Transverse colon (tissue), 4 donors: ENCODE measurements at places on chromosomes 2 and 18. TPM values are rescaled to one million over a fixed set of nuclear protein-coding genes. Genes with fewer than 3 reads are reported as not detected.

GRCh38 chr18:78768656-78769501, 210.7 kb upstream of the SALL3 start:
- no peak for DNase-seq

GRCh38 chr18:70044632-70045031, 97.0 kb upstream of the CD226 start:
- DNase-seq = no peak

GRCh38 chr2:8389431-8390108, 292.3 kb upstream of the ID2 start:
- no peak for DNase-seq

DNA sequence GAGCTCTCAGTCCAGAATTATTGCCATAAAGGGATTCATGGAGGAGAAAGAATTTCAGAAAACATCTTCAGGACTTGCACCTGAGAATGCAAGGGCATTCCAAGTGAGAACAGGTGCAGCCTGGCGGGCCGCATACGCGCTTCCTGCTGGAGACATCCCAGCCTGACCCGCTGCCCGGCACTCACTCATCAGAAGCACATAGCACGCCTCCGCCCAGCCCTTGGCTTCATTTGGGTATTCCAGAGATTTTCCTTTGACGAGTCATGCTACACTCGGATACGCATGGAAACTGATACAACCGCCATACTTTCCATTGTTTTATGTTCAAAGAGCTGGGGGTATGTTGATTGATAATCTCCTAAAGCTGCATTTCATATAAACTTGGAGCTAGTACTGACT, 228.0 kb upstream of the ID2 start:
- DNase-seq = no peak

- no peak for DNase-seq
Measured at GRCh38 chr2:46568212-46569009, 89.0 kb downstream of the TMEM247 start.

DNA sequence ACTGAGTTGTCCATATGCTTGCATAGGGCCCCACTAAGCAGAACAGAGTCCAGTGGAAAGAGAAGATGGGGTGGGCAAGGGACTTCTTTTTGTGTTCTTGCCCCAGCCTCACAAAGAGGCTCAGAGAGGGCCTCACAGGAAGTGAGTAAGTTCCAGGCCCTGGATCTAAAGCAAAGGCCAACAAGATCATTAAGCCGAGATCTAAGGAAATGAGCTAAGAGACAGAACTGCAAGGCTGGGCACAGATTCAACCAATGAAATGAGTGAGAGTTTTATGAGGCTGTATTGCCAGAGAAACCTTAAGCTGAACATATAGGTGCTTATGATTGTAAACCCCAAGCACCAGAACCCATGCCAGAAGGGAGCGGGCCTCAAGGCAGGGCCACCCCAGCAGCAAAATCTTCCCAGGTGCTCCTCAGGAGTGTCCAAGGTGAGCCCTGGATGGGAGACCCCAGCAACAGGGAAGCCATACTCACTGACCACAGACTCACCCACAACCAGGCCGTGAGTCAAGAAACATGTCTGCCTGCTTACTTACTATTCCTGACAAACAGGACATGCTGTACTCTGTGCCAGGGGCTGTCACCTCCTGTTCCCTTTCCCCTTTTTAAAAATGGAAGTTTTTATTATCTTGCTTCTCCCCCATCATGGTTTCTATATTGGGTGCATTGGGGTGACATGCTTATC, 40.2 kb downstream of the SLC14A1 start:
- DNase-seq = no peak

DNA sequence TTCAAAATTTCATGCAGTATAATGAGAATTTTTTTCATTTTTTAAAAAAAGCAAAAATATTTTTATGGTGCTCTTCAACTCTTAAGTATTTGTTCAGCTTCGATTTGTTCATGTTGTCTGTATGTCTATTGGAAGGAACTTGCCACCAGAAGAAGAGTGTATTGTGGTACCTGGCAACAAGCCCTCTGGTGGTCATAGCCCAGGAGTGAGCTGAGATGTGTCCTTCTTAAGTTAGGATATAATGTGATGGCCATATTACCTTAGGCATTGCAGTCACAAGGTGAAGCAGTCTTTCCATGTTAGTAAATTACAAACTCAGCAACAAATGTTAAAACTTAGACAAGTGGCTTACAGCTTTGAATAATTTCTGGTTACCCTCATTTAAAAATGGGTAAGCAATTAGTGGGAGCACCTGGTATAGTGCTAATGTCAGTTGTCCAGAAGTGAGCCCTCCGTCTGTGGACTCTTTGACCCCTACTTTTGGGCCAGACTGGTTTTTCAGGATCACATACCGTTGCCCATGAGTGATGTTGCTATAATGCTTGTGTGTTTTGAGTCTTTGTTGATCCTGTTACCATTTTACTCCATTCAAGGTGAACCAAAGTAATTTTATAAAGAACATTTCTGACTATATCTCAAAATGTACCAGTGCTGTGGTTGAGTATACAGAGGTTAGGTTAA, 57.4 kb downstream of the MYO1B start:
- DNase-seq = no peak

- DNase-seq = no peak
Measured at GRCh38 chr18:44702594-44702993, 21.9 kb downstream of the SETBP1 start.

DNA sequence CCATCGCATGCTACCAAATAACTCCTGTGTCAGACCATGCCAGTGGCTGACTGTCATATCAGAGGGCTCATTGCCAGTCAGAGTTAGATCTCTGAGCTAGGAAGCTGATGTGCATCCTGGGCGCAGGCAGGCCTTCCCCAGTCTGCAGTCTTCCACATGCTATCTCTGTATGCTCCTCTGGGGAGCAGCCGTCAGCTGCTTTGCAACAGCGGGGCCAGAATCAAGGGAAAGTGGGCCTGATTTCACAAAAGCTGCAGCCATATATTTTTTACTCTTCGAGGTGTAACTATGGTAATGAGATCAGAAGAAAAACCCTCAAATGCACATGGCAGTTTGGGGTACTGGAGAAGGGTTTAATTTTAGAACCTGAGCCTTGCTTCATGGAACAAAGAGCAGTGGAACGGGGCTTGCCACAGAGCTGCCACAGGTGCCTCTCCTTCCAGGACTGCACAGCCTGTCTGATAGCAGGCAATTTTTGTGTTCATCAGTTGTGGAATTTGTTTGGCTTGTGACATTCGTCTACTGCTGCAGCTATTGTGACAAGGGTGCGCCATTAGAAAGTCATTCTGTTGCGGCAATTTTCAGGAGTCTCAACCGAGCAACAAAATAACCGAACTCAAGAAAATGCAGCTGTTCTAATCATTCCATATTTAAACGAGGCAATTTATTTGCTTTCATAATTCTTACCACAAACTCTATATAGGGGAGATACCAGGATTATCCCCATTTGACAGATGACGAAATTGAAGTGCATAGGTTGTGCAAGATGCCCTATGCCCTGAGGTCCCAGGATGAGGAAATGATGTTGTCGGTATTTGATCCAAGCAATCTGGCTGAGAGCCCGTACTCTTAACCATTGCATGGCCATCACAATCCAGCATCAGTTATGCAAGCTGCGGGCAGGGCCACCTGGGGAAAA, 109.6 kb upstream of the CYRIA start:
- no peak for DNase-seq

DNA sequence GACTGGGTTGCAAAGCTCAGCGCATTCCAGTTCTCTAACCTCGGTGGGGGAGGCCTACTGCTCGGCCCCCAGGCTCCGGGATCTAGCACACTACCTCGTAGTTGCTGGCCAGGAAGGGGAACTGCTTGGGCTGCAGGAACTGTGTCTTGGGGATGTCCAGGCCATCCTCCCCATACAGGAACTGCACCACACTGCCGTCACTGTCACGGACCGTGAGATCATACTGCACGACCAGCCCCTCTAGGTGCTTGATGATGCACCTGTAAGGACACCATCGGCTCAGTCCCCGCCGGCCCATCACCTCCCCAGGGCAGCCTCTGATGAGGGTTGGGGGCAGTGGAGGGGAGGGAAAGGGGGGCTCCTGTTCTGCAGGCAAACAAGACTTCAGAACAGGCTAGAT, 61.6 kb downstream of the POLR1A start:
- DNase-seq = no peak

DNA sequence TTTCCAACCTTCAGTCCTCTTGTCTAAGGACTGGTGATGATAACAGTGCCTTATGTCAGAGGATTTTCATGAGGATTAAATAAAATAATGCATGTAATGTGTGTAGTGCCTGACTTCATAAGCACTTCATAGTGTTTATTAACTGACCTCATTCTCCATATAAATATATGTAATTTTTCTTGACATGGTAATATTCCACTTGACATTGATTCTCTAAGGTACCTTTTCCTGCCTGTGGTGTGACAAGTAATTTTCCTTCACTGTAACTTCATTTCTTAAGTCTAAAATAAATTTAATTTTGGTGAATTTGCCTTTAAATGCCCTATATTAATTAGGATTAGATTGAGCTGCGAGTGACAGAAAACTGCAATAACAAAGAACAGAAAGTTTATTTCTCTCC, 27.3 kb downstream of the SLC20A1 start:
- no peak for DNase-seq

DNA sequence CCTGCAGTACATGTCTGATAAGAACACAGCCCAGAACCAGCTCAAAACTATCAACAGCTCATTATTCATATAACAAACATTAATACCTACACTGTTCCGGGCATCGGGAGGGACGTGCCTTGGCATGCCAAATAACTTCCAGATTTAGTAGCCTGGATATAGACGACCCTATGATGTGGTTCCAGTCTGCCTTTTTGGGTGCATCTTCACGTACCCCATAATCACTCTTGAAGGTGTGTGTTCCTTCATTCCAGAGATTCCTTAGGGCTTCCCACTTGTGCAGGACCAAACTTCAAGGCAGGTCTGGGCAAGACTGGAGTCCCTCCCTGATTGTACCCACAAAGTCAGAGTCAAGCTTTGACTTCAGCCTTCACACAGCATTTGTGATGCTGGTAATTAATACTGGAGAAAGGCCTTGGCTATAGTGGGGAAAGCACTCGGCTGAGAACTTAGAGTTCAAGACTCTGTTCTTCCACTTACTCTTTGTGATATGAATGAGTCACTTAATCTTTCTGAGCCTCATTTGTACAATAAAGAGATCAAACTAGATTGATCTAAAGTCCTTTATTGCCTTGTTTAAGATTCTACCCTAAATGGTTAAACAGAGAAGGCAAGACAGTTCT, 27.7 kb upstream of the SPATS2L start:
- no peak for DNase-seq

Gene CYTIP
- 4.9 TPM for total RNA-seq

Gene PROM2
- 20.2 TPM for total RNA-seq

Gene ZEB2
- 45.8 TPM for total RNA-seq

Gene CDK5R2
- total RNA-seq = not detected

Gene CLEC4F
- total RNA-seq = not detected
